ENCODE measurements at places on chromosomes 7 and 10. TPM values are rescaled to one million over a fixed set of nuclear protein-coding genes. Genes with fewer than 3 reads are reported as not detected.
A peak's percentile ranks its signal among the peaks of the same experiment; 100 is the strongest.

The CALML3 gene
- total RNA-seq, result not detected

The DOCK4 gene
- 15.2 TPM for total RNA-seq

The SPDYE11 gene
- not detected for total RNA-seq

The ASIC3 gene
- 5.3 TPM for total RNA-seq

The HOXA5 gene
- total RNA-seq, result not detected

The CYP26A1 gene
- total RNA-seq, result not detected

The OLAH gene
- total RNA-seq, result not detected

The CEP55 gene
- total RNA-seq, result 0.66 TPM

DNA sequence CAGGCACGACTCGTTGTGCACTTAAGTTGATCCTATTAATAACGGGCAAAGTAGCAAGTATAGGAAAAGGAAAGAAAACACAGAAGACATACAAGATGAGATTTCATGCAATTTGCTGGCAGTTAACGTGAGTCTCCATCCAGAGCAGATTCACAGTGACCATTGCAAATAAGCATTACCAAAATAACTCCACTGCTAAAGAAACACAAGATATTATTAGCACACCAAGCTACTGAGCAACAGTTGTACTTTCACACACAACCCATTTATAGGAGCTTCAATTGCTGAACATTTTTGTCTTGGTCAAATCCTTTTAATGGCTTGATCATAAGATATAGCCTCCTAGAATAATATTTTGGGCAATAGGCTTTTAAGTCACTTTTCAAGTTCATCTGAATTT, 187.7 kb upstream of the HGF start:
- DNase-seq, result no peak
- peak overlapping the region; percentile 62 for H3K27ac ChIP-seq
- peaks cover 7% of the 10 kb centered on the region for H3K36me3 ChIP-seq
- H3K27me3 ChIP-seq, result no peaks in the 10 kb centered on the region
- peak overlapping the region; percentile 26 for H3K4me3 ChIP-seq

DNA sequence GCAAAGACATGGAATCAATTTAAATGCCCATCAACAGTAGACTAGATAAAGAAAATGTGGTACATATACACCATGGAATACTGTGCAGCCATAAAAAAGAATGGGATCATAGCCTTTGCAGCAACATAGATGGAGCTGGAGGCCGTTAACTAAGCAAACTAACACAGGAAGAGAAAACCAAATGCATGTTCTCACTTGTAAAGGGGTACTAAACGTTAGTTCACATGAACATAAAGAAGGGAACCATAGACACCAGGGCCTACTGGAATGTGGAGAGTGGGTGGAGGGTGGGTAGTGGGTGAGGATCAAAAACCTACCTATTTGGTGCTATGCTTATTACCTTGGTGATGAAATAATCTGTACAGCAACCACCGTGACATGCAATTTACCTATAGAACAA, 78.4 kb upstream of the GSDME start:
- H3K27me3 ChIP-seq, result no peaks in the 10 kb centered on the region
- peaks cover 12% of the 10 kb centered on the region for H3K36me3 ChIP-seq
- no peak for DNase-seq
- peaks cover 3% of the 10 kb centered on the region for H3K4me1 ChIP-seq
- no peak overlapping the region for H3K4me3 ChIP-seq

GRCh38 chr10:69334302-69335062, 56.2 kb downstream of the HK1 start:
- no peak for DNase-seq
- H3K27ac ChIP-seq, result peak overlapping the region; percentile 93
- peak overlapping the region; percentile 34 for H3K4me3 ChIP-seq
- no peaks in the 10 kb centered on the region for H3K27me3 ChIP-seq
- H3K36me3 ChIP-seq, result no peaks in the 10 kb centered on the region
- peaks cover 100% of the 10 kb centered on the region for H3K4me1 ChIP-seq

- H3K27ac ChIP-seq, result no peak overlapping the region
- H3K4me3 ChIP-seq, result no peak overlapping the region
- no peaks in the 10 kb centered on the region for H3K36me3 ChIP-seq
- no peak for DNase-seq
- no peaks in the 10 kb centered on the region for H3K27me3 ChIP-seq
Observed at GRCh38 chr7:152969335-152969734, 209.8 kb downstream of the ACTR3B start.

DNA sequence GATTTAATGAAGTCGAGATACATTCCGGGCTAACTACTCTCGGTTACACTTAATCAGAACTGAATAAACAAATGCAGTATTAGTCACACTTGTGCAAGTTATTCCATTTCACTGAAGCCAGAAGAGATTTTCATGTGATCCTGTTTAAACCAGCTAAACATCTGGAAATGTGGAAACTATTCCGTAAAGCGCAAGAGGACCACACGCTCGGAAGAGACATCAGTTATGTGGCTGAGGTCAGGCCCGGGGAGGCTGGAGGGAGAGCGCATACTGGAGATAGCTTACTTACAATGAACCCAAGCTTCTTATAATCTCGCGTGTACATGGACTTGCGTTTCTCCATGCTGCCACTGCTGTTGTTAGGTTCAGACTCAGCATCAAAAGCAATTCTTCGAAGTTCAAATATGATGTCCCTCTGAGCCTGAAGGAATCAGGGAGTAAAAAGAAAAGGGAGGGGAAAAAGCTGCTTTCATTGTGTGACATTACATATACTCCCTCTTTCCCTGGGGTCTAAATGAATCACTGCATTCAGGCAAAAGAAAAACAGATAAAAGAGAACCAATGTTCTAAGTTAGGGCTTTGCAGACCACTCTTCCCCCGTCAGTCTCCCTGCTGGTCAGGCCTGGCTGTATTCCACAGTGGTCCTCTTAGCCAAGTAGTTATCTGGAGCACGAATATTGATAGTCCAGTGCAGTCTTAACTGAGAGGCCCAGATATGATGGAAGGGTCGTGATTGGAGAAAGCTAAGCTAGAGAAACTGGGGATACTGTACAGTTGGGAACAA, 237.4 kb downstream of the ELMO1 start:
- no peak overlapping the region for H3K4me3 ChIP-seq
- peaks cover 50% of the 10 kb centered on the region for H3K4me1 ChIP-seq
- peak overlapping the region; percentile 73 for H3K27ac ChIP-seq
- H3K36me3 ChIP-seq, result no peaks in the 10 kb centered on the region
- DNase-seq, result peak; percentile 46

DNA sequence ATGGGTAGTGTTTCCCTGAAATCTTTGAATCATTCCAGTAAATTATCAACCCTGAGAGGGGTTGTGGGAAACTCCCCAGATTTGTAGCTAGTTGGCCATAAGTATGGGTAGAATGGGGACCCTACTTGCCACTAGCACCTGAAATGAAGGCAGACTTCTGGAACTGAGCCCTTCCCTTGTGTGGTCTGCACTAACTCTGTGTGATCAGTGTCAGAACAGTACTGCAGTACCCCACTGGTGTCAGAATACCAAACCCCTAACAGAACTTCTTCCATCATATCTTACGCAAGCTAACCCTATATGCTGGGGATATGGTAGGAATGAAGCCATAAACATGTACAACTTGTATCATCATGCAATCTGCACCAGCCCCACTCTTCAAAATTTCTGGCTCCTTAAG, 50.8 kb downstream of the ABI1 start:
- no peak for DNase-seq
- no peaks in the 10 kb centered on the region for H3K27me3 ChIP-seq
- peaks cover 11% of the 10 kb centered on the region for H3K4me1 ChIP-seq

- H3K4me1 ChIP-seq, result peaks cover 11% of the 10 kb centered on the region
- H3K4me3 ChIP-seq, result no peak overlapping the region
- H3K27me3 ChIP-seq, result peaks cover 44% of the 10 kb centered on the region
- no peak for DNase-seq
- H3K27ac ChIP-seq, result no peak overlapping the region
- H3K36me3 ChIP-seq, result no peaks in the 10 kb centered on the region
Observed at GRCh38 chr7:94446308-94446707, 51.6 kb downstream of the COL1A2 start.

GRCh38 chr7:84469034-84469433, 274.4 kb upstream of the SEMA3A start:
- no peaks in the 10 kb centered on the region for H3K27me3 ChIP-seq
- DNase-seq, result no peak
- H3K4me3 ChIP-seq, result no peak overlapping the region
- H3K36me3 ChIP-seq, result no peaks in the 10 kb centered on the region
- no peak overlapping the region for H3K27ac ChIP-seq

GRCh38 chr10:124511205-124512039, 49.8 kb downstream of the LHPP start:
- no peak overlapping the region for H3K4me3 ChIP-seq
- no peaks in the 10 kb centered on the region for H3K27me3 ChIP-seq

- H3K4me3 ChIP-seq, result no peak overlapping the region
- no peaks in the 10 kb centered on the region for H3K36me3 ChIP-seq
- H3K27me3 ChIP-seq, result no peaks in the 10 kb centered on the region
- peak; percentile 60 for DNase-seq
Observed at GRCh38 chr10:125038637-125039036, 96.7 kb downstream of the ZRANB1 start.

GRCh38 chr7:98881561-98882315, 3.4 kb downstream of the TRRAP start:
- H3K4me3 ChIP-seq, result no peak overlapping the region
- no peak for DNase-seq
- peaks cover 31% of the 10 kb centered on the region for H3K4me1 ChIP-seq
- H3K36me3 ChIP-seq, result peaks cover 49% of the 10 kb centered on the region
- no peaks in the 10 kb centered on the region for H3K27me3 ChIP-seq
- no peak overlapping the region for H3K27ac ChIP-seq

DNA sequence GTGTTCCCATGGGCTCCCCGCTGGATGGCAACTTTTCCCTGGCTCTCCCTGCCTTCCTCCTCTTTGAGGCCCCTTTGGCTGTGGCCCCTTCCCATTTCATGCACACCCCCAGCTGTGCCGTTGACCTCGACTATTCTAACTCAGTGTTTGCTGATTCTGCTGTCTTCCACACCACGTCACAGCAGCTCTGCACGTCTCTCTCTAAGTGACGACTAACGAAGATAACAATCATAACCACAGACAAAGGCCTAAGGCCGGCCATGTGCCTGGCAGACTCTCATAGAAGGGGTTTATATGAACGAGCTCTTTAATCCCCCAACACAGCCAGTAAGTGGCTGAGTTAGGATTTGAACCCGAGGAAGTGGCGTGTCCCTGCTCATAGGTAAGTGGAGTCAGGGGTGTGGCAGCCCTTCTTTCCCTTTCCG, 151.5 kb upstream of the SHH start:
- no peaks in the 10 kb centered on the region for H3K36me3 ChIP-seq
- no peaks in the 10 kb centered on the region for H3K4me1 ChIP-seq
- peaks cover 68% of the 10 kb centered on the region for H3K27me3 ChIP-seq
- no peak for DNase-seq
- no peak overlapping the region for H3K27ac ChIP-seq

DNA sequence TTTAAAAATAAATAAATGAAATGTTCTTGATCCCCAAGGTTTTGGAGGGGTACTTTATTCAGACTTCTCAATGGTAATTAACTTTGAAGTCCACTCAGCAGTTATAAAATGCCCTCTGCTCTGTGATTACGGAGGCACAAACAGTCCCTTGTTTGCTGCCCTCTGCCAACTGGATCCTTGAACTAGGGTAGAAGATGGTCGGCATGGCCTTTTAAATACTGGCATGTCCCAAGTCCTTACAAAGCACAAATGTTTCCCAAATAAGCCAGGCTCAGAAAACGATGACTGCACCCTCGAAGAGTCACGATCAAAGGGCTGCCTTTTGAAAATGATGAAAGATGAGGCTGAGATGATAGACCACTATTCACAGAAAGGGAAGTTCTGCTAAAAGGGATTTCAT, 47.0 kb downstream of the GFRA1 start:
- DNase-seq, result no peak
- H3K36me3 ChIP-seq, result no peaks in the 10 kb centered on the region
- no peaks in the 10 kb centered on the region for H3K4me1 ChIP-seq

DNA sequence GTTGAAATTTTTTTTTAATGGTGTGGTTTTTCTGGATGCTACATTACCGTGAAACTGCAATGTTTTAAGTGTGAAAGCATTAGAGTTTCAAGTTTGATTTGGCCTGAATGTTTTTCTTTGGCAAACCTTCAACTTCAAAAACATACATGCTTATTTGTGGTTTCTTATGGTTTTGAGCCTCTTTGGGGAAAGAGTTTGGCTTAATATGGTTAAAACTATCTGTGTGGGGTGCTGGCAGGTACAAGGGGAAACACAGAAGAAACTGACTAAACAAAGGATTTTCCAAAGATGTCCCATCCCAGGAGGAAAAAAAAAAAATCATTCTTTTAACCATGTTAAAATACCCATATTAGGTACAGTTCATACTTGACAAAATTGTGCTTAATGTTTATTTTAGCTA, 121.1 kb downstream of the HGF start:
- no peaks in the 10 kb centered on the region for H3K4me1 ChIP-seq
- DNase-seq, result no peak
- no peaks in the 10 kb centered on the region for H3K36me3 ChIP-seq
- H3K4me3 ChIP-seq, result no peak overlapping the region
- H3K27me3 ChIP-seq, result no peaks in the 10 kb centered on the region

GRCh38 chr10:103621783-103622125, 128.2 kb downstream of the NEURL1 start:
- H3K36me3 ChIP-seq, result peaks cover 43% of the 10 kb centered on the region
- H3K27ac ChIP-seq, result peak overlapping the region; percentile 41
- H3K4me3 ChIP-seq, result no peak overlapping the region

DNA sequence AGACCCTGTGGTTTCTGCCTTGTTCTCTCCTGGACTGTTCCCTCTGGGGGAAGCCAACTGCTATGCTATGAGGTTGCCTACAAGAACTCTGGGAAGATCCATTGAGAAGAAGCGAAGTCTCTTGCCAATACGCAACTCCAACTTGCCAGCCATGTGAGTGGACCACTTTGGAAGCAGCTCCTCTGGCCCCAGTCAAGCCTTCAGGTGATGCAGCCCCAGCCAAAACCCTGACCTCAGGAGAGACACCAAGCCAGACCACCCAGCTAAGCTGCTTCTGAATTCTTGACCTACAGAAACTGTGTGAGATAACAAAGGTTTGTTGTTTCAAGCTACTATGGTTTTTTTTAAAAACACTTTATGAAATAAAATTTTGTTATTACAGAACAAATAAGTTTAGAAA, 20.2 kb upstream of the MYL7 start:
- H3K36me3 ChIP-seq, result no peaks in the 10 kb centered on the region
- DNase-seq, result no peak
- peaks cover 13% of the 10 kb centered on the region for H3K4me1 ChIP-seq

- H3K4me1 ChIP-seq, result peaks cover 5% of the 10 kb centered on the region
- H3K4me3 ChIP-seq, result no peak overlapping the region
- H3K27ac ChIP-seq, result no peak overlapping the region
- no peaks in the 10 kb centered on the region for H3K36me3 ChIP-seq
- DNase-seq, result peak; percentile 28
Observed at GRCh38 chr7:20199015-20199737, 18.0 kb downstream of the MACC1 start.

Data from left ventricle myocardium inferior (tissue), 1 donor.